ENCODE measurements at places on chromosomes 7 and 10. TPM values are rescaled to one million over a fixed set of nuclear protein-coding genes. Genes with fewer than 3 reads are reported as not detected.

The CTTNBP2 gene
- total RNA-seq, result under 0.01 TPM

The ZNF804B gene
- 0.27 TPM for total RNA-seq

The IFIT1B gene
- under 0.01 TPM for total RNA-seq

The RSPH10B2 gene
- total RNA-seq, result under 0.01 TPM

The PPP1R3C gene
- not detected for total RNA-seq

The COL26A1 gene
- under 0.01 TPM for total RNA-seq

The LLCFC1 gene
- total RNA-seq, result not detected

The GSTO2 gene
- total RNA-seq, result 5.7 TPM

The RNLS gene
- total RNA-seq, result 8.6 TPM

The CUZD1 gene
- total RNA-seq, result 0.54 TPM

The ITPRID1 gene
- not detected for total RNA-seq

The AKR1B15 gene
- total RNA-seq, result not detected

The TBL2 gene
- total RNA-seq, result 51.2 TPM

The IRF5 gene
- 76.5 TPM for total RNA-seq

The PLA2G12B gene
- not detected for total RNA-seq

The HOXA6 gene
- 40.1 TPM for total RNA-seq

The CALML5 gene
- not detected for total RNA-seq

The TET1 gene
- 2.4 TPM for total RNA-seq

The PAX4 gene
- total RNA-seq, result not detected

The PBLD gene
- 3.2 TPM for total RNA-seq

The TMEM140 gene
- 38.0 TPM for total RNA-seq

The CTAGE4 gene
- not detected for total RNA-seq

The CDK14 gene
- 7.5 TPM for total RNA-seq

The SFTPA2 gene
- not detected for total RNA-seq

The PCLO gene
- total RNA-seq, result 1.1 TPM

The CPA2 gene
- total RNA-seq, result under 0.01 TPM

The LIPJ gene
- total RNA-seq, result 0.27 TPM

The ACBD7 gene
- total RNA-seq, result 0.81 TPM

The DYDC2 gene
- total RNA-seq, result not detected

The TCAF2 gene
- total RNA-seq, result 6.7 TPM

The UPK3BL1 gene
- 0.27 TPM for total RNA-seq

The SRRM3 gene
- total RNA-seq, result under 0.01 TPM

The CH25H gene
- not detected for total RNA-seq

The PDIA4 gene
- total RNA-seq, result 47.4 TPM

The CYP2C19 gene
- total RNA-seq, result not detected

The FBXL13 gene
- 1.3 TPM for total RNA-seq

The PHKG1 gene
- total RNA-seq, result 1.1 TPM

The ELAPOR2 gene
- 10.8 TPM for total RNA-seq

The TUBAL3 gene
- total RNA-seq, result 1.3 TPM

The C10orf105 gene
- total RNA-seq, result 0.81 TPM

The HTR5A gene
- under 0.01 TPM for total RNA-seq

The FAM200A gene
- 3.2 TPM for total RNA-seq

The SH2D4B gene
- under 0.01 TPM for total RNA-seq

The CALU gene
- 14.8 TPM for total RNA-seq

The WDR91 gene
- 43.4 TPM for total RNA-seq

The ZNF117 gene
- 2.7 TPM for total RNA-seq

The C10orf88 gene
- total RNA-seq, result 3.0 TPM

The PRSS37 gene
- total RNA-seq, result not detected

The SNCG gene
- not detected for total RNA-seq

The PRTFDC1 gene
- total RNA-seq, result 3.5 TPM

The INA gene
- total RNA-seq, result not detected

The GJD4 gene
- total RNA-seq, result not detected

The GPNMB gene
- 0.27 TPM for total RNA-seq

The MEOX2 gene
- total RNA-seq, result not detected

The ZFAND4 gene
- total RNA-seq, result 14.3 TPM

The CYP17A1 gene
- total RNA-seq, result not detected

The PNLIPRP2 gene
- not detected for total RNA-seq

All from hematopoietic multipotent progenitor cell (in vitro differentiated cells).